Effector memory CD4-positive, alpha-beta T cell (primary cell): ENCODE measurements at places on chromosomes 7 and 10.

- no peak for DNase-seq
Measured at GRCh38 chr7:57216340-57216739, 84.1 kb upstream of the ZNF479 start.

DNA sequence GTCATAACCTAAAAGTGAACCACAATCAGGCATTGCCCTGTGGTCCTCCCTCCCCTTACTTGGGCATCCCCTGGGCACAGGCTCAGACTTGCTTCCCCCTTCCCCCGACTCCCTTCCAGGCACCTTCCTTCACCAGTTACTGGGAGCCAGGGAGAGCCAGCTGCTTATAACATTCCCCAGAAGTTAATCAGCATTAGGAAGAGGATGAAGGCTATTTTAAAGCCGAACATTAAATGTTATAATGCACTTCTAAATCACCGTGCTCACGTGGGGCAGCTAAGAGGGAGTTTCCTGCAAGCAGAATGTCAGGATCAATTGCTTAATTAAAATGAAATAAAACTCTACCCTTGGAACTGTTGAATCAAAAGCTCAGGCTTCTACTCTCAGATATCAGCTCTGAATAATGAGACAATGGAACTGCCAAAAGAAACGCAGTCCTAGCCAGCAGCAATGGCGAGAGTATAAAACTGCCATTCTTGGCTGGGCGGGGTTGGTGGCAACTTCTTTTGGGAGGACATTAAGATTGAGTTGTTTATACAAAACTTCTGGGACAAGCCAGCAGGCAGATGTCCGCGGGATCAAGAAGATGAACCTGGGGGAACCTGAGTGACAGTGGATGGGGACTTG lies 169.5 kb downstream of the FANK1 start:
- DNase-seq: no peak

GRCh38 chr7:67843001-67843565 lies 846.5 kb downstream of the TYW1 start:
- no peak for DNase-seq

- DNase-seq: no peak
Measured at GRCh38 chr7:75739796-75740672, 1.3 kb upstream of the HIP1 start.

DNA sequence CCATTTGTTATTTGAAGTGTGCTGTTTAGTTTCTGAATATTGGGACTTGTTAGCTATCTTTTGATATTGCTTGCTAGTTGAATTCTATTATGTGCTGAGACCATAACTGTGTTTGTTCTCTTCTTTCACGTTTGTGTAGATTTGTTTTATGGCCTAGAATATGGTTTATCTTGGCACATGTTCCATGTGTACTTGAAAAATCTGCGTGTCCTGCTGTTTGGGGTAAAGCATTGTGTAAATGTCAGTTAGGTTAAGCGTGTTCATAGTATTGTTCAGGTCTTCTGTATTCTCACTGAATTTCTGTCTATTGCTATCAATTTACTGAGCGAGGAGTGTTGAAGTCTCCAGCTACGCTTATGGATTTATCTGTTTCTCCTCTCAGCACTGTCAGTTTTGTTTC lies 19.4 kb downstream of the MMP21 start:
- no peak for DNase-seq

- no peak for DNase-seq
Measured at GRCh38 chr10:31353574-31353973, 34.6 kb downstream of the ZEB1 start.

DNA sequence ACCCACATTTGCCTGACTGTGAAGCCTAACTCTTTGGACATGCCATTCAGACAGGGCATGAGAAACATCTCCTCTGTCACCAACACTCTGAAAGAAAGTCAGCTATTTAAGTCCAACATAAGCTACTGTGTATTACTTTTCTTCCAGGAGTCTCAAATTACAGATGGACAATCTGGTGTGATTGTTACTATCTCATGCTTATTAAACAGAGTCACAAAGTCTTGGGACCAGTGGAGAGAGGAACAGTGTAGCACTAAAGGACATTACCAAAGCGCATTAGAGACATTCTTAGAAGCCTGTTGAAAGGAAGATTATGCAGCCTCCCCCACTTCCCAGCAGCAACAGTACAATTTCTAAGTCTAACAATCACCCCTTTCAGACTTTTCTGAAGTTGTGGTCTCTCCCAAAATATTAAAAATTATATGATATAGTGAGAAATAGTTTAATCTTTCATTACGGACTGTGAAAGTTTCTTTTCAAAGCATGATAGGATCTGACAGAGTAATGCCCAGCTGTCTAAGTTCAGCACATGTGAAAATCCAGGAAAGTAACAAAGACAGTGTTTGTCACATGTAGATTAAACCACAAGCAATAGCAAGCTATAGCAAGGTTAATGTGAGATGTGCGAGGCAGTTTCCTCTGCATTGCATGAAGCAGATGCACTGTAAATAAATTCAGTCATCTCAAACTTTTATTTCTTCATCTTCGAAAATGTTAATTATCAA lies 280.9 kb upstream of the FZD8 start:
- no peak for DNase-seq

DNA sequence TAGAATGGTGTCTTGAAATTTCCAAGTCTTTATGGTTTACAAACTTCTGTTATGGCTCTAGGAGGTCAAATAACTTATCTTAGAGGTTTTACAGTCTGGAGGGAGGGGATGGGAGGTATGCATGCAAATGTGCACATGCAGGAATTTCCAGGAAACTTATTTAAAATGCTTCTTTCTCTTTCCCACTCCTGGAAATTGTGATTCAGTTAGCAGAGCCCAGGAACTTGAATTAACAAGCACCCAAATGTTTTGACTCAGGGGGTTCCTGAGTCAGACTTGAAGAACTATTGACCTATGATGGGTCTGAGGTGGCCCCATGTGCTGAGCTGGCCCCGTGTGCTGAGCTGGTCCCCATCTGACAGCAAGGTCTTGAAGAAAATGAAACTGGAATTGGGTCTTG lies 669.4 kb downstream of the INHBA start:
- DNase-seq: no peak

DNA sequence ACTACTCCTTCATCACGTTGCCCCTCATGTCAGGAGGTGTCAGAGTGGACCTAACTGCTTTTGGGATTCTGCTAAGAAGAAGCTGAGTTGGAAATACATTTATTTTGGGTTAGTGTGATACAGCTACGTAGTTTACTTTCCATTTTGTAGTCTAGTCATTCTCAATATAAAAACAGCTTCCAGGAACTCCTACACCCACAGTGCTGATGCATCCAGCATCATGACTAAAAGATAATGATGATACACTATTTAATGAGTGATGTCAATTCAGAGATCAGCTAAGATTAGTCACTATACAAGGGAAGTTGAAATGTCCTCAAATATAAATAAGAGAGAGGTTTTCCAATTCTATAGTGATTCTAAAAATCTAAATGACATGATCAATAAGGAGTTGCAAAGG lies 264.2 kb upstream of the SLC26A5 start:
- no peak for DNase-seq

- no peak for DNase-seq
Measured at GRCh38 chr7:143360788-143361551, 1.5 kb downstream of the FAM131B start.

- DNase-seq: no peak
Measured at GRCh38 chr10:82394122-82394521, 519.1 kb downstream of the NRG3 start.

DNA sequence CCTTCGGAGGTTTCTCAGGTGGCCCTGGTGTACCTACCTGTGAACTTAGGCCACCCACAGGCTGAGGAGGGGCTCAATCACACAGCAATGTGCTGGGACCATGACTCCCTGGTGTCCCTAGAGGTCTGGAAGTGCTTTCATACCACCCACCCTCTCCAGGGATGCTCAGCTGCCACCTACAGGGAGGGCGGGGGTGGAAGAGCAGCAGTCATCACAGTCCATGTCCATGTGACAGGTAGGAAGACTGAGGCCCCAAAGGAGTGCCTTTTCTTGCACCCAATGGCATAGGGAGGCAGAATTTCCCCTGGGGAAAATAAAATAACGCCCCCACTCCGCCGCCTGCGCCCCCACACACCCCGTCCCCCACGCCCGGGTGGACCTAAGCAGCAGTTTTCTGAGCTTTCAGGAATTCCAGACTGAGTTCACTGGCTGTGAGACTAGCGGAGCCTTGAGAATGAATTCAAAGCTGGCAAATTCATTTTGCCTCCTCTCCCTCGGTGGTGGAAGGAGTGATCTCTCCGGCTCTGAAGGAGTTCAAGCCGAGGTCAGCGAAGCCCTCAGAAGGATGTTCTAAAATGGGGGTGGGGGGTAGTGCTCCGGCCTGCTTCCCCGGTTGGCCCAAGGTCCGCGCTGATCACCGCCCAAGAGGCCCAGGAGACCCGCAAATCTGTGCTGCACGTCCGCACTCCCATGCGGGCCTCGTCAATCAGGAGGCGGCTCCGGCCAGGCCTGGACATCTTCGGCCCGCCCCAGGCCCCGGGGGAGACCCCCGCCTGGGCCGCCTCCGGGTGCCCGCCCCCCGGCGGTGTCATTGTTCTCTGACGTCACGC lies 2.1 kb upstream of the ZMIZ1 start:
- DNase-seq: no peak

DNA sequence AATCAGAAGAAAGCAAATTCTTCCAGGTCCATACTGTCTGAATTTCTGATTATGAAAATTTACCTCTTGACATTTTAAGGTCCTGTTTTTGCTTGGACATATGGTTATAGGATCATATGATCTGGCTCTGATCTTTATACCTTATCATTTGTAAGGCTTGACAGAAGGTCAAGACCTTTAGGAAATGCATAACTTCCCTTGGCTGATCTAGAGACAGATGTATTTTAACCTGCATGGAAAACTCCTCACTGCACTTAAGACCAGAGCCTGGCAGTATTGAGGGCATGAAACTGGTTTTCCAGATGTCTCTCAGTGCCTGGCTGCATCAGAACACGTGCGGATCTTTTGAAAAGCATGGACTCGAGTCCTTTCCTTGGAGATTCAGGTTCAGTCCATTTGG lies 55.9 kb downstream of the TRRAP start:
- no peak for DNase-seq

- no peak for DNase-seq
Measured at GRCh38 chr10:71719464-71720201, at the start of gene C10orf105. C10orf105 (minus strand) TSS chr10:71719778; CDS start chr10:71716337, 3,441 bp downstream.

GRCh38 chr7:131011432-131011742 lies 277.4 kb upstream of the KLF14 start:
- DNase-seq: no peak

DNA sequence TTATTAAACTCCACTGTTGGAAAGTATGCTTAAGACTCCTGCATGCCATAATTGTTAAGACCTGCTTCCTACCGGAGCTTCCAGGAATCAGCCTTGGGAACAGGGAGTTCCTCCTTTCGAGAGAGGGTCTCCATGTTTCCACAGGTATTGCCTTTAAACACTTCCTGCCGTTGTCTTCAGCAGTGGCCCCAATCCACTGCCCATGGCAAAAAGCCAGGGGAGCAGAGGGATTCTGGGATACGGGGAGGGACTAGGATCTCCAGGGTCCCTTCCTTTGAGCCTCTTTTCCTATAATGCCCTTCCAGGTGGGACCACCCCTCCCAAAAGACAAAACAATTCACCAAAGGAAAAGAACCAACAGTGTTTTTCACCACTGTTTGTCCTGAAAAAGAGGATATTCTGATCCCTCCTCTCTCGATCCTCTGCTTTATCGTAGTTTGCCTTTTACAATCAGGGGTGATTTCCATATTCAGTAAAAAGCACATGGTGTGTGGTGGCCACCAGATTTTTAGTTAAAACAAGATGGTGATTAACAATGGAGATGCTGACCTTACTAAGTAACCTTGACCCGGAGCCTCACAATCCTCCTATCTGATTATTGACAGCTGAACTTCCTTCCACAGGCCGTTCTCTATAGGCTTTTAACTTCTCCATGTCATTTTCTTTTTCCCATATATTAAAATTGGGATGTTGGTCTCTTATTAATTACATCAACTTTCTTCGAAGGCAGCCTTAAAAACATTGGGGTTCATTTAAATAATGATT lies 36.0 kb downstream of the LRRC72 start:
- no peak for DNase-seq

- peak; percentile 58 for DNase-seq
Measured at GRCh38 chr10:27242951-27243551, 2.5 kb upstream of the ACBD5 start.
